Thyroid gland (tissue), 4 donors: ENCODE measurements at places on chromosomes 4 and X. TPM values are rescaled to one million over a fixed set of nuclear protein-coding genes. Genes with fewer than 3 reads are reported as not detected.

DNA sequence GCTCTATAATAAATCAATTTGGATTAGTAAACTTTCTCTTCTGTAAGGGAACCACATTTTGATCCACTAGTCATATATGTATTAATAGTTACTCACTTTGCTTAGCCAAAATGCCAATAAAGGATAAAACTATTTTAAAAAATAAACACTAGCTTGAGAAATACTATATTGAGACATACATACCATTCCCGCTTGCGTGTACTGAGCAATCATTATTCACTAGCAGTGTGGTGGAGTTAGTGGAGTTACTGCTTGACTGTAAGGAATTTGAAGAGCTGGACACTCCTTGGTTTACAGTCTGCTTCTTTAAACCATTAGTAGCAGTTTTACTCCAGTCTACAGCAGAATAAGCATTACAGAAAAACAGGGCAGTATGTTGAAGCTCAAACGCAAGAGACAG is 10.8 kb upstream of the PHKA2 start:
- H3K4me1 ChIP-seq: peaks cover 4% of the 10 kb centered on the region
- no peak overlapping the region for H3K4me3 ChIP-seq
- no peak for DNase-seq
- no peaks in the 10 kb centered on the region for H3K36me3 ChIP-seq

DNA sequence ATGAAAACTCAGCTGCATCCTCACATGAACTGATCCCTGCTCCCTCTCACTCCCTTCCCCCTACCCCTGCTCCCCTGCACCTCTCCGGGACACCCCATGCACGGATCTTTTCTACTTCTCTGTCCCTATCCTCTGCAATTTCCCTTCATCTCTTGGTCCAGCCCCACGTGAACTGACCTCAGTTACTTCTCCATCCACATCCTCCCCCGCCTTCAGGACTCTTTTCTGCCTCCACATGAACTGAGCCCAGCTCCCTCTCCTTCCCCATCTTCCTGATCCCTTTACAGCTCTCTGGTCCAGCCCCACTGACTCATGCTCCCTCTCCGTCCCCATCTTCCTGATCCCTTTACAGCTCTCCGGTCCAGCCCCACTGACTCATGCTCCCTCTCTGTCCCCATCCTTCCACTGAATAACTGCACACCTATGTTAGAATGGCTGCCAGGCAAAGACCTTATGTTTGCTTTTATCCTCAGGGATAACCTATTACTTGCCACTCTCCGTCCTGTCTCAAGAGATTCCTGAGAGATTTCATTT is 5.6 kb downstream of the CETN2 start:
- H3K4me3 ChIP-seq: no peak overlapping the region
- H3K27ac ChIP-seq: no peak overlapping the region
- H3K36me3 ChIP-seq: no peaks in the 10 kb centered on the region
- H3K4me1 ChIP-seq: peaks cover 6% of the 10 kb centered on the region
- no peak for DNase-seq

DNA sequence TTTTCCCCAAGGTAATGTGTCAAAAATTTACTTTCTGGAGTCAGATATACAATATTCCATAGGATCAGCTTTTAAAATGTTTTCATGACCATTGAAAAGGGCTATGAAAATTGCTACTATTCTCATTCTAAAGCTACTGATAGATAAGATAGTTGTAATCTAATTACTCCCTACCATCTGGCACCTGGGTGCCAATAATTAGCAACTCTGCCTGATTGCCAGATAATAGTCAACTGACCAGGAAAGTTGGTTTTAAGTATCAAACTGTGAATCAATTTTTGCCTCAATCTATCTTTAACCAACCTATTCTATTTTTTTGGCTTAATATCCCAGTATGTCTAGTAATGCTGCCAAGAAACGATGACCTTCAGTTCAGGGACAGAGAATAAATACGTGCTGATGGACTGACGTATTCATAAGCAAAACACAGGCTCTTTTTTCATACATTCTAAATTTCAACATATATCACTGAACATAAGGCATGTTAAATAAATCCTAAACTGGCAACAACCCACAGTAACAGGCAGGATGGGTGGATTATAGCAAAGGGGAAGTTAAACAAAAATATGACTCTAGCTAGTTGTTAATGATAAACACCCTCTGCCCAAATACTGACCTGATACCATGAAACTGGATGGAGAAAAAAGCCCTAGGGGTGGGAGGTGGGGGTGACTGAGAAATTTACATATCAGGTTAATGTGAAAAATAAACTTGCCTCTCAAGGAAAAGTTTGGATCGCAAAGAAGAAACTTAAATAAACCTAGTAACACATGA is 18.2 kb downstream of the SH3RF1 start:
- peaks cover 72% of the 10 kb centered on the region for H3K4me1 ChIP-seq
- peak overlapping the region; percentile 16 for H3K27ac ChIP-seq
- no peak overlapping the region for H3K4me3 ChIP-seq
- no peaks in the 10 kb centered on the region for H3K27me3 ChIP-seq

SPANXC gene
- total RNA-seq: not detected

- peak overlapping the region; percentile 72 for H3K4me3 ChIP-seq
- peak; percentile 50 for DNase-seq
- no peak overlapping the region for H3K27ac ChIP-seq
- H3K27me3 ChIP-seq: no peaks in the 10 kb centered on the region
Measured at GRCh38 chr4:972651-973424, 531 bp downstream of the DGKQ start.

LNX1 gene
- total RNA-seq: 34.3 TPM

DNA sequence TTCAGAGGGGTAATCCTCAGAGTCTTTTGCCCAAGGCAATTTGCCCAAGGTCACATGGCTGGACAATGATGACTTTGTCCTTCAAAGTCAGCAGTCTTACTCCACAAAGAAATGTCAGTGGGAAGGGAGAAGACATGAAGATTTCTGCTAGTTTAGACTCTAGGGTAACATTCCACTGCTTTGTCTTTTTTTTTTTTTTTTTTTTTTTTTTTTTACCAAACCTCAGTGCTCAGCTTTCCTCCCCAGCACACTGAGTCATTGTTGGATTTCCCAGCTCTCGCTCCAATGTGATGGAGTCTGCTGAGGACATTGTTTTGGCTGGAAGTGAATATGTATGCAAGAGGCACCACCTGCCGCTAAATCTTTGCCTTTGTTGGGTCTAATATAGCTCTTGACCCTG is 7.2 kb upstream of the C1QTNF7 start:
- no peak overlapping the region for H3K4me3 ChIP-seq
- DNase-seq: no peak
- H3K27me3 ChIP-seq: no peaks in the 10 kb centered on the region
- H3K36me3 ChIP-seq: no peaks in the 10 kb centered on the region

COX7B2 gene
- total RNA-seq: not detected

DNA sequence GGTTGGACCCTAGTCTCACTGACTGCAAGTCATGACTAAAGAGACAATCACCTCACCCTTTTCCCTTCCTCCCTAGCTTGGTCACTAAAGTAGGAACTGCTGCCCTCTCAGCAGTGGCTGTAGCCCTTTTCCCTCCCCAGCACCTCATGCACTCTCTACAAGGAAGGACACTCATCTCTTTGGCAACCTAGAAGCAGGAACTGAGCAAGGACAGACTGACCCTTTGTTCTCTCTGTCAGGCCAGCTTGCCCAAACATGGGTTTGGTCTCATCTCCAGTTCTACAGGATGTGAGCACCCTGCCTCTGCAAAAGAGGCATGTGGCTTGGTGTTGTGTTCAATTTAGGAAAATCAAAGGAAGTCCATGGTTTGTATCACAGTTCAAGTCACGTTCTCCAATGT is 15.8 kb downstream of the LEF1 start:
- DNase-seq: no peak
- H3K4me1 ChIP-seq: peaks cover under 1% of the 10 kb centered on the region
- H3K27me3 ChIP-seq: no peaks in the 10 kb centered on the region

GRCh38 chr4:7156761-7157488 is 35.4 kb upstream of the SORCS2 start:
- no peaks in the 10 kb centered on the region for H3K36me3 ChIP-seq
- peak; percentile 55 for DNase-seq
- H3K27ac ChIP-seq: no peak overlapping the region

GRCh38 chrX:153299855-153300254 is 21.7 kb downstream of the PNMA6F start:
- no peaks in the 10 kb centered on the region for H3K36me3 ChIP-seq
- no peaks in the 10 kb centered on the region for H3K27me3 ChIP-seq
- no peak overlapping the region for H3K27ac ChIP-seq
- no peak overlapping the region for H3K4me3 ChIP-seq
- DNase-seq: no peak

DEFB131A gene
- total RNA-seq: not detected

GPR50 gene
- not detected for total RNA-seq

DNA sequence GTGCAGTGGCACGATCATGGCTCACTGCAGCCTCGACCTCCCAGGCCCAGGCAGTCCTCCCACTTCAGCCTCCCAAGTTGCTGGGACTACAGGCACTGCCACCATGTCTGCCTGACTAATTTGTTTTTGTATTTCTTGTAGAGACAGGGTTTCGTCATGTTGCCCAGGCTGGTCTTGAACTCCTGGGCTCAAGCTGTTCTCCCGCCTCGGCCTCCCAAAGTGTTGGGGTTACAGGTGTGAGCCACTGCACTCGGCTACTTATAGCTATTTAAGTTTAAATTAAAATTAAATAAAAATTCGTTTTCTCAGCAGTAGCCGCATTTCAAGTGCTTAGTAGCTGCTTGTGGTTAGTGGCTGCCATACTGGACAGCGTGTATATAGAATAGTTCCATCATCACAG is 3.5 kb downstream of the SMAD1 start:
- peaks cover 7% of the 10 kb centered on the region for H3K4me1 ChIP-seq
- no peak for DNase-seq
- H3K27ac ChIP-seq: no peak overlapping the region
- no peaks in the 10 kb centered on the region for H3K27me3 ChIP-seq
- no peaks in the 10 kb centered on the region for H3K36me3 ChIP-seq
- no peak overlapping the region for H3K4me3 ChIP-seq

SERTM2 gene
- total RNA-seq: not detected
